ENCODE measurements at places on chromosomes 4 and X.

- DNase-seq = no peak
Measured at GRCh38 chr4:176964116-176964691, 171.5 kb upstream of the VEGFC start.

GRCh38 chr4:113327494-113327893 lies 278.0 kb downstream of the ANK2 start:
- DNase-seq = no peak

DNA sequence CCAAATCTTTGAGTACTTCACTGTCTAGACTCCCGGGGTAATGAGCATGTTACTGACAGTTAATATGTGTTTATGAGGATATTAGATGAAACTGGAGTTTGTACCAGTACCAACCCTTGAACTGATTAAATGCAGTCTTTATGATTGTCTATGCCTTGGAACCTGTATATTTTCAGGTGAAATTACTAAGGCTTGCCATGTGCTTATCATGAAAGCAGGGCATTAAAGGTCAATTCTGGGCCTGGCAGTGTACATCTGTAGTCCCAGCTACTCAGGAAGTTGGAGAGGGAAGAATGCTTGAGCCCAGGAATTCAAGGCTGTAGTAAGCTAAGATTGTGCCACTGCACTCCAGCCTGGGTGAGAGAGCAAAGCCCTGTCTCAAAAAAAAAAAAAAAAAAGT lies 27.6 kb downstream of the PHEX start:
- DNase-seq = no peak

GRCh38 chr4:169293343-169294176 lies 22.8 kb upstream of the SH3RF1 start:
- DNase-seq = peak; percentile 70

DNA sequence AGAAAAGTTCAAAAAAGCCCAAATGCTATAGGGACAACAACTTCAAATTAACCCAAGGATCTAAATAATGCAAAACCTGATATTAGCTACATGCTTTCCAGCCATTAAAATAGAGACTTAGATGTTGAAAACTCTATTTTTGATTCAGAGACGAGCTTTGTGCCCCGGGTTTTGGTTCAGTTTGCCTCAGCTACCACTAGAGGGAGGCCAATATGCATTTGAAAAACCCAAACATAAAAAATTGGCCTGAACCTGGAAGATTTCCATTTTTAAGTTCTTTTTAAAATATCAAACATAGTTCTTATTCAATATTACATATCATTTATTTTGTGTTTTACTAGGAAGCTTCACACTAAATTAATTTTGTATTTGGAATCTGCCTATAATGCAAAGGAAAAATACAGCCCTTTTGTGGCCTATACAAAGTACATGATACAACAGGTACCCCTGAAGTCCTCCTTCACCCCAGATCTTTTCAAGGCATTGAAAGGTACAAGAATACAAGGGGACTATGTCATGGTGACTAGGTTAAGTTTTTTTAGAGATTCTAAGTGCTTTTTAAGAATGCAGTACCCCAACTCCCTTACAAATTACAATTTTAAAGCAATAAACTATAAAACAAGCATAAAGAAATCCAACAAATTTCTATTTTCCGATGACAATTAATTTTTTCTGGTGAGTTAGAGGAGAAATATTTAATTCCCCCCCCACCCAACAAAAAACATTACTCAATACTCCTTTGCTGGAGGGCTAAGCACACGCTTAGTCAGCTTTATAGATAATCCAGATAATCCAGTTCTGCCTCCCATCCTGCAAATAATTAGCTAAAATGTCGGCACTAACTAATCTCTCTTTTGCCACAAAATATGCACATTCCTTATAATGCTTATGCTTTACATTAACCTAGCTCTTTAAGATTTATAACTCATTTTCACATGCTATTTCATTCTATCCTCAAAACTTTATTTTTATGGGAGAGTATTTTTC lies 97.7 kb upstream of the PTPN13 start:
- no peak for DNase-seq

DNA sequence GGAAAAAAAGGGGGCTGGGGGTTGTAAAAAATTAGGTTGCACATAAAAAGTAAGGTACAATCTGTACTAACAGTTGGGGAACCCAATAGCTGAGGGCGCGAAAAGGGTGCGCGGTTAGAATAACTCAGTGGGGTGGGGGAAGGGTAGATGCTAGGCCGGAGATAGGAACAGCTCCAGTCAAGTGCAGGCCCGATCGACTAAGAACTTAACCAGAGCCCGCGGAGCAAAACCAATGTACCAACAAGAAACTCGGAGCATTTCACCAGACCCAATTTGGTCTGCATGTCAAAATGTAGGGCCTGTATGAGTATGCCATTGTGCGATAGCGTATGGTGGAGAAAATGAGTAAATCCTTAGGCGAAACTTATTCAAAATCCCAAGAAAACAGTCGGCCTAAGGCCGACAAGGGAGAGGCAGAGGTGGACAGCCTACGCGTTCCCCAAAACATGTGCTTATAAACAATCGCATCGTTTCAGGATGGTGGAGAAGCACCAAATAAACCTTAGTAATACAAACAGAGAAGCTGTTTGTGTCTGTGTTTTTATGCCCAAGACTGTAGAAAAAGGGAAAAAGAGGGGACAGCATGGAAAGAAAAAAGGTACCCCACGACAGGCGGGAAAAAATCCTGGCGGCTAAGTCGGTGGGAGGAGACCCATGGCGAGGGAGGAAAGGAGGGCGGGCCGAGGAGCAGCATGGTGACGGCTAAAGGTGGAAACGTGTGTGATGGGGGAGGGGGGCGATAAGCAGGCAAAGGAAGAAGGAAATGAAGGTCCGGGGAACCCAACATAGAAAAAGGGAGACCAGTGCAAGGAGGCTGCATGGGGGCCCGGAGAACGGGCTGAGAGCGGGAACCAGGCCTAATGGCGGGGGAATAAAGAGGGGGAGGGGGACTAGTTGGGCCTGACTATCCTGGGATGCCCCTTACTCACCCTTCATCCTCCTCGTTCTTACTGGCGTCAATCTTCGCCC lies 990 bp downstream of the HNRNPD start:
- DNase-seq = peak; percentile 31

GRCh38 chr4:98470831-98471230 lies 187.6 kb downstream of the TSPAN5 start:
- no peak for DNase-seq

- DNase-seq = no peak
Measured at GRCh38 chrX:17409566-17410290, 34.7 kb downstream of the NHS start.
